ENCODE measurements at places on chromosomes 6 and 20.

- DNase-seq, result no peak
Measured at GRCh38 chr6:122180132-122180531, 219.3 kb upstream of the HSF2 start.

GRCh38 chr6:25630508-25631278, 21.3 kb upstream of the SCGN start:
- DNase-seq, result no peak

- DNase-seq, result no peak
Measured at GRCh38 chr6:34113532-34113931, 32.4 kb downstream of the GRM4 start.

DNA sequence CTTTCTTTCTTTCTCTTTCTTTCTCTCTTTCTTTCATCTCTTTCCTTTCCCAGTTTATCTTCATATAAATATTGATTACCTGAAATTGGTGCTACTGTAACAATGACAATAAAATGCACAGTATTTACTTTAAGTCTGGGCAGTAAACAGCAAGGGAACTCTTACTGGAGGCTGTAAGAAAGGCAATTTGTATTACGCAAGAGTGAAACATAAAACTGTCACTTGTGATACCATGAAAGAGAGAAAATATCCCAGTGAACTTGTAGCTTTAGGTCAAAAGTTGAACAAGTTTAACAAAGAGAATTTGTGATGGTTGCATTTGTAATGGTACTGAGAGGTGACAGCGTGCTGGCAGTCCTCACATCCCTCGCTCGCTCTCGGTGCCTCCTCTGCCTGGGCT, 80.0 kb downstream of the EYS start:
- no peak for DNase-seq

DNA sequence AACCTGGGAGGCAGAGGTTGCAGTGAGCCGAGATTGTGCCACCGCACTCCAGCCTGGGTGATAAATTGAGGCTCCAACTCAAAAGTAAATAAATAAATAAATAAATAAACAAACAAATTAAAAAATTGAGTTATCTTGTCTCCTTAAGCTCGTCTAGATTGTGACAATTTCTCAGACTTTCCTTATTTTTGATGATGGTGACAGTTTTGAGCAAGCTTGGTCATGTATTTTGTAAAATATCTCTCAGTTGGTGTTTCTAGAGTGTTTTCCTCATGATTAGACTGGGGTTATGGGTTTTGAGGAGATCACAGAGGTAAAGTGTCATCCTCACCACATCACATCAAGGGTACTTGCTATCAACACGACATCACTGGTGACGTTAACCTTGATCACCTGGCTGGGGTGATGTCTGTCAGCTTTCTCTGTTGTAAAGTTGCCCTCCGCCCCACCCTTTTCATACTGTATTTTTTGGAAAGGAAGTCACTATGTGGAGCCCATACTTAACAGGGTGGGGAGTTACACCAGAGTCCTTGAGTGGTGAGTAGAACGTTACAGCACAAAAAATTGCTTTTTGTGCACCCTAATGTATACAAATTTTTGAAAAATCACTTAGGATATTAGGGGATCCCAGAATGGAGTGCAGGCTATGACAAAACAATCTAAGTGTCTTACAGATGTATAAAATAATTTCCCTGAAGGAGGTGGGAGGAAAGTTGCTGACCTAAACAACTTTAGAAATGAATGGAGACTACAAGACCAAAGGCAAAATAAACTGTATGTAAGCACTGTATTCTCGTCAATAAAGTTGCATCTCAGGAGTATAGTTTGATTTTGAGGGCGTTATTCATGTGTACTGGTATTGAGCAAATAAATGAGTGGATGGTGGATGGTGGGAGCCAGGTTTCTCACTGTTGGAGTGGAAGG, 116.4 kb upstream of the SGK1 start:
- DNase-seq, result no peak

DNA sequence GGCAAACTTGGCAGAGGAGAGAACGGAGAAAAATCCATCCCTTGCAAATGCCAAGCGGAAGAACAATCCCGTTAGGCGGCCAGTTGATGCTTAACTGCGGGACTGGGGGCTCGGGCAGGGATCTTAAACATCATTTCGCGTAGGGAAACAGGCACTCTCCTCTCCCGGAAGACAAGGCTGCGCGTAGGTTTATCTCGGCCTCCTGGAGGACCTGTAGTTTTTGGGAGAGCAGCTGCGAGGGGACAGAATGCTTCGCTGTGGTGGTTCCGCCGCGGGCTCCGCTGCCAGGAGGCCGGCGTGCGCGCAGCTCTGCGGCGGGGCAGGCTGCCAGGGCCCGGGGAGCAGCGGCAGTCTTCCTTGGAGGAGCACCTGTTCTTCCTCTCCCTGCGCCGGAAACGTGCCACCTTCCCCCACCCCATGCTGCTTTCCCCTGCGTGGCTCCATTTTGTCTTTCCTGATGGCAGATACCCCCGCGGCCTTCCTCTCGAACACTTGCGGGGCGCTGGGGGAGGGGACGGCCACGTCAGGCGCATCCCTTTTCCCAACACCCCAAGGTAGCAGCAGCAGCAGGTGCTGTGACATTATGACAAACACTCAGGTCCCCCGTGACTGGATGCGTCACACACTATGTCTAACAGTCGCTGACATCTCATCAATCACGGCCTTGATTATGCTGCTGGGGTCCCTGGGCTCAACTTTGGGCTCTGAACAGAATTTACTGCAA, 230.7 kb upstream of the BTBD3 start:
- no peak for DNase-seq

DNA sequence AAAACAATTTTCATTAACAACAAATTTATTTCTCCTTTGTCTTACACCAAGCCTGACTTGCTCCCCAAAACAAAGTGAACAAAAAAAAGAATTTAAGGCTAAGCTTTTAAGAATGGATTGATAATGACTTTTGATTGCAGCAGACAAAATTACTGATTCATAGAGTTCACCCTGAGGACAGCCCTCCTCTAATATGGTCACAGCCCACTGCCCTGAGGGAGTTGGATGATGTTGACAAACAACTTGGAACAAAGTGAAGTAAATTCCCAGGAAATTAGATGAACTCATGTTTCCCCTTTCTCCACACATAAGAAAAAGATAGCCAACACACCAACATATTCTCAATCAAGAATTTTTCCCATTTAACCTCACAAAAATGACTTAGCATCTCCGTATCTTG, 7.7 kb upstream of the ISM1 start:
- DNase-seq, result no peak

DNA sequence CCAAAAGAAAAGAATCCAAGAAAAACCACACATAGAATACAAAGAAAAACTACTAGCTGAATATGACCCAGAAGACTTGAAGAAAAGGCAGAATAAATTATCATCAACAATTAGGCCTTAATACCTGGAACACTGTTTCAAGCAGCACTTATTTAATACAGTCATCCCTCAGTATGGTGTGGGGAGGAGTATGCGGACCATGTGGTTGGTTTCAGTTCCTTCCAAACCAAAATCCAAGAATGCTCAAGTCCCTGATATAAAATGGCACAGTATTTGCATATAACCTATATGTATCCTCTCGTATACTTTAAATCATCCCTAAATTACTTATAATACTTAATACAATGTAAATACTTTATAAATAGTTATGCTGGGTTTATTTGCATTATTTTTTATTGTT, 16.1 kb downstream of the CDK19 start:
- DNase-seq, result no peak

DNA sequence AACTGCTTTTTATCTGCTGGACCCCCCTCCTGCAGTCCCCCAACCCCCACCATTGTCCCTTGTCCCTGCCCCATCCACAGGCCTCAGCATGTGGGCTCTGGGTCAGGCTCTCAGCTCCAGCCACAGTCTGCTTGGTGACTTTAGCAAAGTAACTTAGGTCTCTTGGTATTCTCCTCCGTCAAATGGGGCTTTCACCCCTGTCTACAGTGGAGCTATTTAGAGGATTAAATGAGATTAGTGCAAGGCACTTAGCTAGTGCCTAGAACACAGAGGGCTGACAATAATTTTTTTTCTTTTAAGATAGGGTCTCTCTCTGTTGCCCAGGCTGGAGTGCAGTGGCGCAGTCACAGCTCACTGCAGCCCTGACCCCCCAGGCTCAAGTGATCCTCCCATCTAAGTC, 71.9 kb downstream of the TCP11 start:
- no peak for DNase-seq

DNA sequence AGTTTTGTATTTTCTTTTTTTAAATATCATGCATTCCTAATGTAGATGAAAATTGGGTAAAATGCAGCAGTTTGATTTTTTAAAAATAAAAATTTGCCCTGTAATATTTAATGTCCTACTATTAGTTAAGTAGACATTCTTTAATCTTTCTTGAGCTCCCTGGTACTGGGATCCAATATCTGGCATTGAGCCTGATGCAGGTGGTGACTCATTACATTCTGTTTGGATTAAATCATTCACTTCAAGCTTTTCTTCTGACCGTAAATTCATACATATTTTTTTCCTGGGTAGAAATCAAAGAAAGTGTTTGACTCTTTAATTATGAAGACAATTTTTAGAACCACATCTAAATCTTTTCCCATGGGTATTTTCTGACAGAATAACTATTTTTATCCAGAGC, 768.8 kb upstream of the SLC35B3 start:
- peak; percentile 28 for DNase-seq

- no peak for DNase-seq
Measured at GRCh38 chr6:39665861-39666260, 59.3 kb downstream of the KIF6 start.

- no peak for DNase-seq
Measured at GRCh38 chr6:34237722-34238584, 1.3 kb downstream of the HMGA1 start.

DNA sequence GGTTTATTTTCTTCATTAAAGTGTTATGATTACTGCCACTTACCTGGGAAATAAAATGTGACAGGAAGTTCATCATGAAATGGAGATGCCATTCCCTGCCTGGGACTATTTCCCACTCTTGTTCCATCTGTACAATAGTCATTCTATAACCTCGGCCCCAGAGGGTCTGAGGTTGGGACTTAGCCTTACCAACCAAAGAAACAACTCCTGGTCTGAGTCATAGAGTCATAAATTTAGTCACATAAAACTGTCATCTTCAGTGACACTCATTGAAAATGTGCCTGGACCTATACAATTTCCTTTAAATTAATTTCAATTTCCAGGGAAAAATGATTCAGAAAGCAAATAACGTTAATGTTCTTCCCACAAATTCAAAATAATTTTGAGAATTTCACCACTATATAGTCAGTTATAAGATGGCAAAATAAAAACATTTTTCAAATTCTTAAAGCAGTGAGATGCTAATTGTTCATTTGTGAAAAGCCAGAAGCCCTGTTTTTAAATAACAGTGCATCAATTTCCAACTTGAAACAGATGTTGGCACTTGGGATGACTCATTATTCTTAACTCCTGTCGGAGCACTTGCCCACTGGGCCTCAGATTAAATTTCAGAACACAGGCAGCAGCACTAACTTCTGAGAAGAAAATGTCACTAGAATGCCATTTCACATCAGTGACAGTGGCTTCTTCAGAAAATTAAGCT, 201.2 kb upstream of the SMLR1 start:
- no peak for DNase-seq

- no peak for DNase-seq
Measured at GRCh38 chr20:25251558-25251957, 3.7 kb downstream of the PYGB start.

- DNase-seq, result no peak
Measured at GRCh38 chr6:32167761-32168262, 3.4 kb downstream of the EGFL8 start.

- no peak for DNase-seq
Measured at GRCh38 chr6:29791786-29792122, 35.9 kb upstream of the HLA-G start.

DNA sequence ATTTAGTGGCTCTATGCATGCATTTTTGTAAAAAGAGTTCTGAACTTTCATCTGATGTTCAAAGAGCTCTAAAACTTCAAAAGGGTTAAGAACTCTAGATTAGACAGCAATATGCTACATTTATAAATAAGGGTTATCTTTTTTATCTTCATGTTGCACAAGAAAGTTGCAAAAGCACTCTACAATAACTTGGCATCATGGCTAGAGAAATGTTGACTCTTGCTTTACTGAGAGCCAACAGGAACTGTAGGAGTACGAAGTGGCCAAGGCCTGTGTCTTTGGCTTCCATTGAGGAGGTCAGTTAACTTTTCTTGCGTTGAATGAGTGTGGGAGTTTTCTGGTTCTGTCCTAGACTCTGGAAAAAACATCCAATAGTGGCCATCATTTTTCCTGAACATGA, 516.9 kb downstream of the TFAP2B start:
- no peak for DNase-seq

GRCh38 chr20:11083841-11084240, 410.0 kb upstream of the JAG1 start:
- DNase-seq, result no peak

- no peak for DNase-seq
Measured at GRCh38 chr20:20083807-20084206, 31.5 kb downstream of the CFAP61 start.
